ENCODE measurements at places on chromosomes 4 and X. TPM values are rescaled to one million over a fixed set of nuclear protein-coding genes. Genes with fewer than 3 reads are reported as not detected.

Gene NHS
- total RNA-seq, result 5.3 TPM

Gene CHST7
- total RNA-seq, result 54.6 TPM

GRCh38 chr4:152206646-152207377 lies 329.1 kb downstream of the FBXW7 start:
- DNase-seq, result no peak

DNA sequence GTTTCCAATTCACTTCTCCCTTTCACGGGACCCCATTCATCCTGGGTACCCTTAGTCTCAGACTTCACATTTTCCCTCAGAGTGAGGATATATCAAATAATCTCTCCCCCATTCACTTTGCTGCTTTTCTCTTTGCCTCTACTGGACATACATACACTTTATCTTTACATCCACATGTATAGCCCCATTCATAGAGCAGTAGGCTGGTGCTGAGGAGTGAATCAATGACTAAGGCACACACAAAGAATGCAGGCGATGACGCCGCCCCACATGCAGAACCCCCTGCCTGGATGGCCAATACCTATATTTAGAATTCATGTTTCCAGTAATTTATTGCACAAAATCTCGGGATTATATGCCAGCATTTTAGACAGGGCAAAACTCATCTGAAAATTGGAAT lies 554.3 kb upstream of the TENM3 start:
- DNase-seq, result no peak

DNA sequence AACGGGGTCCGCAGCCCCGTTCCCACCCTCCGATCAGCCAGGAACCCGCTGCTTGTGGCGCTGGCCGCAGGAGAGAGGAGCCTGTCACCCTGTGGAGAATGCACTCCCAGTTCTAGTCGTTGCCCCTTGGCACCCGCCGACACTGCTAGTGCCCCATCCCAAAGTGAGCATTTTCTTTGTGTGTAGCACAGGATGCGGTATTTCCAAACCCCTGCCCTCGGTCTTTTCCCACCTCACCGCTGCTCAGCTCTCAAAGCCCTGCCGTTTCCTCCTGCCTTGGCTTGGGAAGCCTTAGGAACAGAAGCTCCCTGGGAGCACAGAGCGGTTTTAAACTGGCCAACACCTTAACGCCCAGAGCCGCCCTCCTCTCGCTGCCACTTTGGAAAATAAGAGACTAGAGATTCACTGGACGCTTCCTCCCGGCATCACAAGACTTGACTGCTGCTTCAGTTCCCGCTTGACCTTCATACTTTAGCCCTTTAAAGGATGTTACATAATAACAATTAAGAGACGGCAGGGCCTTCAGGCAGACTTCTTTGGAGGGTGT lies 772 bp downstream of the CYP4V2 start:
- DNase-seq, result peak; percentile 43

Gene MAOA
- 1.6 TPM for total RNA-seq

- no peak for DNase-seq
Observed at GRCh38 chr4:87657525-87657924, 7.4 kb downstream of the DMP1 start.

- no peak for DNase-seq
Observed at GRCh38 chr4:145044341-145044740, 53.7 kb downstream of the ANAPC10 start.

DNA sequence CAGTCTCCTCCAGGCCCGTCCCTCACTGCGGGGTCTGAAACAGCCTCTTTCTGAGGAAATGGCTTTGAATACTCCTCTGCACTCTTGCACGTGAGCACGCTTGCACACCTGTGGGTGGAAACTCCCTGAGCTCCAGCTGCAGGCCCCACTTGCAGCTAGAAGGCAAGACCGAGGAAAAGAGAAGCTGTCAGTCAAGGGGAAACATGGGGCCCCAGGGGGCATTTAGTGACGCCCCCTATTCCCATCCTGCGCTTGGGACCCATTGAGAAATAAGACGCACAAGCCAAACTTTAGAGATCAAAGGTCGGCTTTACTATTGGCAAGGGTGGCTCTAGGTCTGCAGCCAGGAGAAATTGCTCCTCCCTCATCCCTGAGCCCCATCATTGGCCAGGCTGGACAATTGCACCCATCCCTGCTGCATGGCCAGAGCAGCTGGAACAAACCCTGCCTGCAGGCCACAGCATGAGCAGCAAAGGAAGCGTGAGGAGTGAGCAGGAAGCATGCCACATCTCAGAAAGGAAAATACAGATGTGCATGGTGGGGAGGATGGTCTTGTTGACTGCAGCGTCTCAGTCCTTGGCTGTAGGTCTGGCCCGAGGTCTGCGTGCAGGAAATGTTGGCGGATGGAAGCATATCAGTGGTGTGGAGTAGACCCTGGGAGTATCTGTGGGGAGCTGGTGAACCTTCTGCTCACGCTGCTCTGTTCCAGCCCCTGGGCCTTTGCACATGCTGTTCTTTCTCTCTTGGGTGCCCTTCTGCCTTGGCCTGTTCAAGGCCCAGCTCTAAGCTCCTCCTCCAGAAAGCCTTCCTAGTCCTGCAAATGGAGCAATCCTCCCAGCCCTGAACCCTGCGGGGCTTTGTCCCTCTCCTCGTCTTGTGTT lies 93.9 kb downstream of the PSAPL1 start:
- no peak for DNase-seq

DNA sequence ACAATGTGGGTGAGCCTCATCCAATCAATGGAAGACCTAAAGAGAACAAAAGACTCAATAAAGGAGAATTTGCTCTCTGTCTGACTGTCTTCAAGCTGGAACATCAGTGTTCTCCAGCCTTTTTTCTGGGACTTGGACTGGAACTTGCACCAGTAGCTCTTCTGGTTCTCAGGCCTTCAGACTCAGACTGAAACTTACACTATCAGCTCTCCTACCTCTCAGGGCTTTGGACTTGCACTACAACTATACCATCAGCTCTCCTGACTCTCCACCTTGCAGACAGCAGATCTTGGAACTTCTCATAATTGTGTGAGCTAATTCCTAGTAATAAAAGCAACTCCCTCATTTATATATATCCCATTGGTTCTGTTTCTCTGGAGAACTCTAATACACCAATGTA lies 185.9 kb downstream of the SMIM20 start:
- no peak for DNase-seq

DNA sequence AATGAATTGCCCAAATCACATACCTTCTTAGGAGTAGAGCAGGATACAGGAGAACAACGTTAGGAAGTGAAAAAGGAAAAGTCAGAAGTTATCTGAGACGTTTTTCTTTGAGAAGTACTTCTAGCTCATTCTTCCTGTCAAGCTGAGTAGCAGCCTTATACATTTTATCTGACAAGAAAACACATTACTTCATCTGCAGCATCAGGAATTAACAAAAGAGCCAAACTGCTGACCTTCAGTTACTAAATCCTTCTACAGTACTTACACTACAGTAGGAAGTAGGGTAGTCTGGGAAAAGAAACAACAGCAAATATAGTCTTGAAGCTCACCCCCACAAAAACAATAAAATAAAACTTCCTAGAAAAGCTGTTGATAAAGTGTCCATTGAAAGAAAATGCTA lies 57.0 kb downstream of the ATP11C start:
- no peak for DNase-seq

DNA sequence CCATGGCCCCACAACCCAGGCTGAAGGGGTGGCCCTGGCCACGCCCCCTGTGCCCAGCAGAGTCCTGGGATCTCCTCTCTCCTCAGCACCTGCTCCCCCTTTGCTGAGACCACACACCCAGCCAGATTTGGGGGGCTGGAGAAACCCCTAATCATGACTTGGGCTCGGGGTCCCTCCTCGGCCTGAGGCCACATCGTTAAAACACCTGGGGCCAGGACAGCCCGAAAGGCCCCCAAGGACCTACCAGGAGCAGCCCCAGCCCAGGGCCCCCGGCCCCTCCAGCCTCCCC lies 116.7 kb downstream of the FAM53A start:
- DNase-seq, result no peak

DNA sequence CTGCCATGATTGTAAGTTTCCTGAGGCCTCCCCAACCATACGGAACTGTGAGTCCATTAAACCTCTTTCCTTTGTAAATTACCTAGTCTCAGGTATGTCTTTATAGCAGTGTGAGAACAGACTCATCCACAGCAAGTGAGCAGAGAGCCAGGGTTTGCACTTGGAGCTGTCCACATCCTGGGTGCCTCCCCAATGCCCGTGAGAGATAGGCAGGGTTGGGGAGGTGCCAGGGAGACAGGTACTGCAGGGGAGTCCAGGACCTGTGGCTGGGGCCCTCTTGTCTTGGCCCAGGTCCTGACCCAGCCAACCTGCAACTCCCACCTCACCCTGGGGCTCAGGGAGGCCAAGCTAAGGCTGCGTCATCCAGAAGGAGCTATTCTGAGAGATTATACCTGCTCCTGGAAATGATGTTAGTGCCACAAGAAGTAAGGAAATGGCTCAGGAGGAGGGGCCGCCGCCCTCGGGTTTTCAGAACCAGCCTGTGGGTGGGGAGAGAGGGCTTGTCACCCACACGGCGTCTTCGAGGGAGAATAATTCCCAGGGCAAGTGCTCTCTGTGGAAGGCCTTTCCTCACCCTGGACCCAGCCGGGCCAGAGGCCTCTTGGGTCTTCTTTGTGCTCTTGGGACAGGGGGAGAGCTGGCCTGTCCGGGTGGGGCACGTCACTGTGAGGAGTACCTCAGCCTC lies 66.5 kb downstream of the ADRA2C start:
- DNase-seq, result no peak

DNA sequence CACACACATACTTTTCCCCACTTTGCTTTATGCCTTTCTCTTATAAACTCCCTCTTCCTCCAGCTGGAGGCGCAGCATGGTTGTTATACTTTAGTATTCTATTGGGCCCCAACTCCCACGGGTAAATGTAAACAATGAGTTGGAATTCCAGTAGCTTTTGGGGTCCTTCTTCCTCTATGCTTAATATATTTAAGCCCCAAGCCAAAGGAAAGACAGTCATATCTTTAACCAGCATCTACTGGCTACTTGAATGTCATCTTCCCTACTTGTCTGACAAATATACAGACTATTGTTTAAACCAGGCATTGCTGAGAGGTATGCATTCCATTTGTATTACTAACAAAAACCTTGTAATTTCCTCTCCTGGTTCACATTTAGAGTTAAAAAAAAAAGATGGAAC lies 72.9 kb downstream of the WDR19 start:
- no peak for DNase-seq

DNA sequence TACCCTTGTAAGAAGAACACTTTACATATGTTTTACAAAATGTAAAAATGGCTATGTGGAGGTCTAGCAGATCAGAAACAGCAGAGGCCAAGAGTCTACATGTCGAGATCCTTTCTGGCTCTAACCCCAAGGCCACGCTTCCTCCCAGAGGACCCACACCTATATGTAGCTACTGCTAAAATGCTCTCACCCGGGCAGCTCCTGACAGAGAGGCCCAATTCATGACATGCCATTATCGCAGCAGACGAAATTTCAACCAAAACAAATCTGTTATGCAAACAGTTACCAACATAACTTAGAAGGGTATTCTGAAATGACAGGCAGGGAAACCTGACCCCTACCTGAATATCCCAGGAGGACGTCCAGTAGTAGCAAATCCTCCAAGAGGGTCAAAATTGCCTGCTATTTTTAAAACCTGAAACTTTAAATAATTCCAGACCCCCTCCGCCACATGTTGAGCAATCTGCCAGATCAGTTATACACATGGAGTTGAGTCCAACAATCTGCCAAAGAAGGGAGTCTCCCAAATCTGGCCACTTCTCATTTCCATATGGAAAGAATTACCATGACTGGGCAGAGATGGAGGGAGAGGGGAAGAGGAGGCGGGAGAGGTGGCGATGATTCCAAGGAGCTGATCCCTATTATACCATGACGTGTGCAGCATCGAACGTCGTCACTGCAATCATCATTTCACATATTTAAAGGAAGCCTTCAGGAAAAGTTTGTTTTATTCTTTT lies 192.9 kb upstream of the TBL1X start:
- DNase-seq, result no peak

Gene MPC1L
- not detected for total RNA-seq

GRCh38 chr4:1097553-1097952 lies 15.8 kb downstream of the RNF212 start:
- DNase-seq, result no peak

DNA sequence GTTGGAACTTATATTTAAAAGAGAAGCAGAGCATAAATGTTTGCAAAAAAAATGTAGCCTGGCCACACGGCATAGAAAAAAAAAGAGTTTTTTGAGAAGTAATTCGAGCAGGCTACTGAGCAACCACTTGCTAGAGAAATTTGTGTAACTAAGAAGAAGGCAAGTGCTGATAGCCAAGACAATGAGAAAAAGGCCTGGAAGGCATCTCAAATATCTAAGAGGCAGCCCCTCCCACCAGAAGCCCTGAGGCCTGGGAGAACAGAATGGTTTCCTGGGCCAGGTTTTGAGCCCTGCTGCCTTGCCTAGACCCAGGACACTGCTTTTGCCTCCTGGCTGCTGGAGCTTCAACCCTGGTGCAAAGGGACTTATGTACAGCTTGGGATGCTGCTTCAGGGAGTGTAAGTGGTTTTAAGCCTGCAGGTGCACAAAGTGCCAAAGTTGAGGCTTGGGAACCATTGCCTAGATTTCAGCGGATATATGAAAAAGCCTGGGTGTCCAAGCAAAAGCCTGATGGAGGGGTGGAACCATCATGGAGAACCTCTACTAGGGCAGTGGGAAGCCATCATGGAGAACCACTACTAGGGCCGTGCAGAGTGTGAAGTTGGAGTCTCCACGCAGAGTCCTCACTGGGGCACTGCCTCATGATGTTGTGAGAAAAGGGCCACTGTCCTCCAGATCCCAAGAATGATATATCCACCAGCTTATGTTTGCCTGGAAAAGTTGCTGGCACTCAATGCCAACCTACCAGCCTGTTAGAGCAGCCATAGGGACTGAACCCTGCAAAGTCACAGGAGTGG lies 9.7 kb downstream of the TECRL start:
- DNase-seq, result no peak

DNA sequence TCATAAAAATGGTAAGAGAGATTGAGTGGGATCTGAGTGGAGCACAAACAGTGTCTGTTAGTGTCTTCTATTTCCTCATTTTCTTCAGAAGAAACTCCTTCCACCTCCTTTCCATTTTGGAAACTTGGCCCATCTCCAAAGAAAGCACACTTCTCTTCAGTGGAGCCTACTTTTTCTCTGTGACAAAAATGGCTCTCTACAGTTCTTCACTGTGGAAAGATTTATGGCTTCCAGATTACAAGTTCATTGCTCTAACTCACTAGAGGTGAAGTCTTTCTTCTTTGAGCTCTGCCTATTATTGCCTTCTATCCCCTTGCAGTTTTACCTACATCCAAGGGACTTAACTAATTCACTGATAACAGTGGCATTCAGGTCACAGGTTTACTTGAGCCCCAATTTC lies 325.8 kb downstream of the ANTXR2 start:
- no peak for DNase-seq

Gene DDX53
- not detected for total RNA-seq

Gene GALNTL6
- total RNA-seq, result 0.10 TPM

Gene GLRB
- total RNA-seq, result 1.0 TPM

Gene PPP1R2C
- total RNA-seq, result not detected

- DNase-seq, result no peak
Observed at GRCh38 chr4:152009983-152010709, 249.3 kb upstream of the GATB start.

Gene POF1B
- not detected for total RNA-seq

- DNase-seq, result no peak
Observed at GRCh38 chr4:67861513-67861912, 22.3 kb downstream of the TMPRSS11D start.

GRCh38 chr4:7116705-7117104 lies 48.8 kb upstream of the GRPEL1 start:
- DNase-seq, result no peak
